ENCODE measurements at places on chromosomes 12 and 14.
A peak's percentile ranks its signal among the peaks of the same experiment; 100 is the strongest.

DNA sequence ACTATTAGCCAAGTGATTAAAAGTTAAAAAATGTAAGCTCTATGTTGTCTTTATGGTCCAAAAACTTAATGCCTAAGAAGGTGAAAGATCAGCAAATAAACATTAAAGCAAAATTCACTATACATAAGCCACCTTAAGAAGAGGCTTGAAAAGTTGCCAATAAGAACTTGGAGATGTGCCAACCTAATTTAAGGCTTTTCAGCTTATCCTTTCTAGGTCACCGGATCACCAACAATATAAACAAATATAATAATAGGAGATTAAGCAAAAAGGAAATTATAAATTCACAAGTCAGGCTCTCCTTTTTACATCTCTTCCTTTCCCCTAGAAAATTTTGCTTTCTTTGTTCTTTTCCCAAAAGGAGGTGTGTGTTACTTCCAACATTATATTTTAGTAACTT lies 30.9 kb downstream of the SLC2A3 start:
- DNase-seq, result no peak

DNA sequence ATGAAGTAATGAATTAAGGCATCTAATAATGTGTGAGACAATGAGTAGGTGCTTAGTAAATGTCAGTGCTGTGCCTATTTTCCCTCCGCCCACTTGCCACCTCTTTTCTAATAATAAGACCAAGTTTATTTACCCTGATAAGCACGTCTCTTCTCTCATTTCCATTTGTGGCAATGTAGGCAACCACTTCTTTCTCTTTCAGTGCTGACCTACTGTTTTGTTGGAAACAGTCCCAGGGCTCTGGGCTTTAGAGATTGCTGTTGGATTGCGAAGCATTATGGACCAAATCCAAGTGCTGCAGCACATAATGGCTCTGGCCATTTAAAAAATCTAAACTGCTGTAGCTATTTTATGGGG lies 141.3 kb upstream of the PLEKHG7 start:
- no peak for DNase-seq

DNA sequence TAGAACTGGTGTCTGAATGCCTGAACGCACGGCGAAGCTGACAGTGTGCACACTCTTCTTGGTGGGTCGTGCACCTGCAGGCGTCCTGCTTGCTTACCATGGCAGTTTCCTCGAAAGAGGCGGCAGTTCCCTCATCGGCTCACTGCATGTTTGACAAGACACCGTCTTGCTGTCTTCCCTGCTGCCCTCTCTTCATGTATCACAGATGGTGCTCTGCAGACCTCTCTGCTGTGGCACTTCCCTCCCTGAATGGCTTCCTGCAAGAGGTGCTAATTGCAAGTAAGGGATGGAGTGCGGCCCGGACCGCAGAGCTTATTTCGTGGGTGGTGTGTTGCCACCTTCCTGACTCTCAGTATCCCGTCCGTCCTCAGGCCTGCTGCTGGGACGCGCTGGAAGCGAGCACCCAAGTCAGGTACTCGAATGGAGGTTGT lies 156.7 kb upstream of the RTL1 start:
- no peak for DNase-seq

GRCh38 chr14:100304825-100305323 lies 1.4 kb downstream of the SLC25A29 start:
- peak; percentile 19 for DNase-seq

DNA sequence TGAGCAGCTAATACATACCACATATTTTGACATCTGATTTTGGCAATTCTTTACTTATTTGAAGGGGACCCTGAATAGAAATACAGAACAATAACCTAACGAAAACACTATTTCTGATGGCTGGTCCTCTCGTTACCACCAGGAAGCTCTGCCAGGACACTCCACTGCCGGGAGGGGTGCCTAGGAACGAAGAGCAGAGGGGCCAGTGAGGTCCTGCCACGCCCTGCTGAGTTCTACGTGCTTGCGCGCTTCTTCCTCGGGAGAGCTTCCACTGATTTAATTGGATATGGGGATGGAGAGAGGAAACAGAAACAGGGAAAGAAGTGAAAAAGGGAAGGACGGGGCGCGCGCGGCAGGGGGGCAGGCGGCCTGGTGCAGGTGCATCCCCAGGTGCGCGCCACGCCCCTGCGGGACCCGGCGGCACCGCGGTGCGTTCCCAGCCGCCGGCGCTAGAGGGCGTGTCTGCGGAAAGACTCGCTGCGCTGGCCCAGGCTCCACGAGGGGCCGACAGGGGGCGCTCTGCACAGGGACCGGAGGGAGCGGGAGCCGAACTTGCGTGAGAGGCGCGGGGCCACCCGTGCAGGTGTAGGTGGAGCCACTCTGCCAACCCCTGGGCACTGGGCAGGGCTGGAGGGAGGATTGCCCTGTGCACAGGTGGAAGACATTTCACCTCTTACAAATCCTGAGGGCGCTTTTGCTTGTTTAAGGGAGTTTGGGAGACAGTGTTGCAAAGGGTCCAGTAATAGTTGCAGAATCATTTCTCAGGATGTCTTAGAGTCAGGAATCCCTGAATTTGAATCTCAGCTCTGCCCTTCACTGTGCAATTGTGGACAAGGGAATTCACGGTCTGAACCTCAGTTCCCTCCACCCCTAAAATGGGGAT lies 986.3 kb upstream of the TMEM132C start:
- peak; percentile 59 for DNase-seq

DNA sequence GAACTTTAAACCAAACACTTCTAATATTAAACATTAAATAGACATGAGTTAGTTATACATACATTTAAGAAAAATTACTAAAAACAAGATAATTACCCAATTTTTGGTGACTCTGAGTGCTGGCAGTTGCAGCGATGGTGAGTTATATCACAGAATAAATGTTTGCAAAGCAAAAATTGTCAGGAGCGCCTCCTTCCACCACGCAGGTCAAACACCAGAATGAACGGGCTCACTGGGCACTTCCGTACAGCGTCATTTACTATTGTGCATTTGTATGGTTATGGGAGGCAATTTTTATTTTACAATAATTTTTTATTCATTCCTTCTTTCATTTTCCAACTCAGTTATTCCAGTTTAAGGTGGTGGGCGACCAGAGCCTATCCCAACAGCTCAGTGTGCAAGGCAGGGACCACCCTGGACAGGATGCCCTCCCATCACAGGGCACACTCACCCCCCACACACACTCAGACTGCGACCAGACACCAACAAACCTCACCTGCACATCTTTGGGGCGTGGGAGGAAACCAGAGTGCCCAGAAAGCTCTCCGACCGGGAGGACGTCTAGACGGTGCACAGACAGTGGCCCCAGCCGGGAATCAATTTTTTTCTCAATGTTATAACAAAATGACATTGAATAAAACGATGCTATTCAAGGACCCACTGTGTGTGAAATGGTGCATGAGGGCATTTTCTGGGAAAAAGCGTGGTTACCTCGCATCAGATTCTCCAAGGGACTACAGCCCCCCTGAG lies 67.2 kb downstream of the TESC start:
- DNase-seq, result no peak

GRCh38 chr14:80560800-80561657 lies 349.7 kb upstream of the DIO2 start:
- DNase-seq, result no peak

- DNase-seq, result no peak
Observed at GRCh38 chr14:22646570-22647254, 2.6 kb upstream of the OR6J1 start.

DNA sequence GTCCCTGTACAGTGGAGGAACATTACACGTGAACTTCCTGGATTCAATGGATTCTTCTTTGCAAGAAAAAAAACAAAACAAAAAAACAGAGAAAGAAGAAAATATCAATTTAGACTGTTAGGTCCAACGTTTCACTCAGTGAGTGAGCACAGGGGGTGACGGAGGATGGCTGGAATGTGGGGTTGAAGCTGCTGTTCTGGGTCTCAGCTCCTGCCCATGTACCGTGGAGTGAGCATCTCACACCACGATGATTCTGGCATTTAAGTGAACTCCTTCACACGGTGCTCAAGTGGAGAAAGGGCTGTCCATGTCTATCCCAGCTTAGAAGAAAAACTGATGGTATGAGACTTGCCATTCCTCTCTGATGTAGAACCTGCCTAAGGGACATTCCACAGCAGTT lies 23.2 kb downstream of the CCND2 start:
- DNase-seq, result no peak

GRCh38 chr12:109455706-109456105 lies 21.4 kb downstream of the KCTD10 start:
- no peak for DNase-seq

DNA sequence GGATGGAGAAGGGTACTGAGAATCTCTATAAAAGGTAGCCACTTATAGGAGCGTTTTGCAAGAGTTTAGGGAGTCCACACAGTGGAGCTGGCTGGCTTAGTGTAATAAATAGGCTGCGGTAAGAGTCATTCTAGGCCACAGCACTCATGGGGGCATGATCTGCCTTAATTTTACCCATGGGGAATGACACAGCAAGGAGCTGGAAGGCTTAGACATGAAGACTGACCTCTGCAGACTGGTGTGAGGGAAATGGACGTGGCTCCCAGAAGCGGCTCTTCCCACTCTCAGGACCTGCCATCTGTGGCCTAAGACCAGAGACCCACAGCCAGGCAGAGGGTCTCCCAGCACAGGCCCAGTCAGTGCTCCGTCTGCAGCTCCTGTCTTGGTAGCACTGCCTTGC lies 173.3 kb downstream of the PPM1H start:
- no peak for DNase-seq

DNA sequence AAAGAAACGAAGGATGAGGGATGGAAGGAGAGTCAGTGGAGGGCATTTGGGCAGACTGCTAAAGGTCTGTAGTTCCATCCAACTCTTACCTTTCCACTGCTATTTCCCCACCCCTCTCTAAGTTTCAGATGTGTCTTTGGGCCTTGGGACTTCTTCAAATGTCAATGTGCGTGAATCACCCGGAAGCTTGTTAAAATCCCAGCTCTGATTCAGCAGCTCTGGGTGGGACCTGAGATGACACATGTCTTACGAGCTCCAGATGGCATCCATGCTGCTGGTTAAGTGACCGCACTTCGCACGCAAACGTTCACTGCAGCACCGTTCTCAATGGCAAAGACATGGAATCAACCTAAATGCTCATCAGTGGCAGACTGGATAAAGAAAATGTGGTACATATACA lies 309.9 kb downstream of the VRK1 start:
- no peak for DNase-seq

DNA sequence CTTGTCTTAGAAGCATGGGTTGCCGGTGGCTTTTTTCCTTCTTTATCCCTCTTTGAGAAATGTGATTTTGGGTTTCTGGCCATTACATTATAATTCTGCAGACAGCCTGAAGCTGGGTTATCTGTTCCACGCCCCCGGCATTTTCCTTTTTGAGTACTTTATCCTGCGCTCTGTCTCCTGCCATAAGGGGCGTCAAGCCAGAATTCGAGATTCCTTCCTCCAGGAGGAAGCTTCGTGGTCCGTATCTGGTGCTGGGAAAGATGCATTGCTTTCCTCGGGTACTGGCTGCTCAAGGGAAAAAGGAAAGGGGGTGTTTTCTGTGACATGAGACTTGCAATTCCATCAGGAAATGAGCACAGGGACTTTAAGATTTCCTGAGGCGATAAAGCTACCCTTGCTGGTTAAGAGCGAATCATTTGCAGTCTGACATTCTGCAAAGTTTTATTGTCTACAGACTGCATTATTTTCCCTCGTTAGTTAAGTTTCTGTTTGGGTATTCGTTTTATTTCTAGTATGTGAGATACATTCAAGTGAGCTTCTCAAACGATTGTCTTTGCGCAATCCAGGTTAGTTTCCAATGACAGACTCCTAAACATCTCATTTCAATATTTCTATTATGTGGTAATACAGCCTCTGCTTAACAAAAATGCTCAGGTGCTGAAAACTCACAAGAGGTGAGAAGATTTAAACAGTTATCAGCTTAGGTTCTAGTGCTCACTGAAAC lies 694 bp downstream of the AKAP5 start:
- DNase-seq, result no peak

DNA sequence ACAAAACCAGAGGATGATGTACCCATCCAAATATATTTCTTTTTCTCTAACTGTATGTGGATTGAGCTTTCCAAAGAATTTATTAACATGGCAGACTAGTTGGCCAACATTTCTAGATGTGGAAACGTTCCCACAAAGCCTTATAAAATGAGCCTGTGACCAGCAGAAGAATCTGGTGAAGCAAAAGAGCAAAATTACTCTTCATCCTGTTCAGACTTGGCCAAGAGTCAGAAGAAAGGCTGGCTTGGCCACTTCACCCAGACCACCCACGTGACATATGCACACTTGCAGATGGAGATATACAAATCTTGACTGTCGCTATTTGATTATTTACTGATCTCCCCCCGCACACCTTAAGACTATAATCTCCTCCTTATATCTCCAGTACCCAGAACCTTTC lies 96.7 kb downstream of the NUAK1 start:
- no peak for DNase-seq

DNA sequence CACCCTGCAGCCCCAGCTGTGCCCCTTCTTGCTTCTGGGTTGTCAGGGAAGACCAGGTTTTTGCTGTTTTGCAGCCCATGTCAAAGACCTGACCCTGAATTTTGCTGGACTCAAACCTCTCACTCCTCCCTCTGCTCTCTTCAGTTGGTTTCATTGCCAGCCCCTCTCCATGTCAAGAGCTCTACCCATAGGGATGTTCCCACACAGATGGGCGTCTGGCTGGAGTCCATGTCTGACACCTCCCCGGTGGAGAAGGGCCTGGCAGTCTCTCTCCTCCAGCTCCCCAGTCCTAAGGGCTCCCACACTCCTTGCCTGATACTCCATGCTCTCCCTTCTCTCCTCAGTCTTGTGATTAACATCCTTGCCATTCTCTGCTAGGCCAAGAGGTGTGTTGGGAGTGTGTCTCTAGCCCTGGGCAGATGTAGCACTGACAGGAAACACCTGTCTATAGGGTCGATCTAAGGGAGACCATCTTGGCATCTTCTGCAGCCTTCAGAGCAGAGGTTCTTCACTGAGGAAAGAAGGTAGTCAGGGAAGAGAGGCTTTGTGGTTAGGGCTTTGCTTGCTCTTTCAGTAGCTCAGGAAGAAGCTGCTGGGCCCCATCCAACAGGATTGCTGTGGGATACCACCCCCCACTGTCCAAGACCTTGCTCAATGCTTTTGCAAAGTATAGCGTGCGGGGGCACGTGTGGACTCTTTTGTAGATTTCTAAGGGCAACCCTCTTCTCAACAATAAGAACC lies 4.7 kb downstream of the ASIC1 start:
- DNase-seq, result no peak

Data from CD4-positive, alpha-beta T cell treated with Interleukin-6 for 4 hours (primary cell).